ENCODE measurements at places on chromosomes 13 and 19.
A peak's percentile ranks its signal among the peaks of the same experiment; 100 is the strongest.

DNA sequence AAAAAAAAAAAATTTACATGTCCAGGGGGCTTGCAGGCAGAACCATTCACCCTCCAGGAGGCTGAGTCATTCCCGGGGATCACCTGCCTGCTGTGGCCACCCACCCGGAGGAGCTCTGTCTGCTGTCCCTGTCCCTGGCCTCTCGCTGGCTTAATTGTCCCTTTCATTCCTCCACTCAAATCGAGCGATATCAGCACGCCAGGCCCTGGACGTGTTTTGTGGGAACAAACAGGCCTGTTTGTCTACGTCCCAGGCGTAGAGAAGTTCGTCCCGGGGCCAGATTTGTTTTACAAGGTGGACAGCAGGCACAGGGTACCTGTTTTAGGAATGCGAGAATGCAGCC is 21.2 kb downstream of the SULT2B1 start:
- no peak for DNase-seq

GRCh38 chr13:49098198-49098597 is 121.9 kb upstream of the MLNR start:
- DNase-seq = no peak

DNA sequence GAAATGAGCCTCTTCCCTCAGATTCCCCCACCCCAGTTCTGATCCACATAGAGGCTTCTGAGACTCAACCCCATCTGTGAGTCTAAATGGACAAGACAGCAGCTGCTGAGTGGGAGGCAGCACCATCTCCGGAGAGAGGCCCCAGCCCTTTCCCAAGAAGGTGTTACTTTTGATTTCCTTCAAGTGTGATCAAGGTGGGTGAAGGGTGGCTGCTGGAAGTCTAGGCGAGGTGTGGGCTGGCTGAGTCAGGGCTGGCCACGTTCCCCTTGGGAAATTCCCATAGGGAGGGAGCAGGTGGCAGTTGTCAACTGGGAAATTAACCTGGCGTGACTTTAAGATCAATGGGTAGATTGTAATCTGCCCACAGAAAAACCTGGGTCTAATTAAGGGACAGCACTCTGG is 148.0 kb downstream of the FOXO1 start:
- DNase-seq = no peak

DNA sequence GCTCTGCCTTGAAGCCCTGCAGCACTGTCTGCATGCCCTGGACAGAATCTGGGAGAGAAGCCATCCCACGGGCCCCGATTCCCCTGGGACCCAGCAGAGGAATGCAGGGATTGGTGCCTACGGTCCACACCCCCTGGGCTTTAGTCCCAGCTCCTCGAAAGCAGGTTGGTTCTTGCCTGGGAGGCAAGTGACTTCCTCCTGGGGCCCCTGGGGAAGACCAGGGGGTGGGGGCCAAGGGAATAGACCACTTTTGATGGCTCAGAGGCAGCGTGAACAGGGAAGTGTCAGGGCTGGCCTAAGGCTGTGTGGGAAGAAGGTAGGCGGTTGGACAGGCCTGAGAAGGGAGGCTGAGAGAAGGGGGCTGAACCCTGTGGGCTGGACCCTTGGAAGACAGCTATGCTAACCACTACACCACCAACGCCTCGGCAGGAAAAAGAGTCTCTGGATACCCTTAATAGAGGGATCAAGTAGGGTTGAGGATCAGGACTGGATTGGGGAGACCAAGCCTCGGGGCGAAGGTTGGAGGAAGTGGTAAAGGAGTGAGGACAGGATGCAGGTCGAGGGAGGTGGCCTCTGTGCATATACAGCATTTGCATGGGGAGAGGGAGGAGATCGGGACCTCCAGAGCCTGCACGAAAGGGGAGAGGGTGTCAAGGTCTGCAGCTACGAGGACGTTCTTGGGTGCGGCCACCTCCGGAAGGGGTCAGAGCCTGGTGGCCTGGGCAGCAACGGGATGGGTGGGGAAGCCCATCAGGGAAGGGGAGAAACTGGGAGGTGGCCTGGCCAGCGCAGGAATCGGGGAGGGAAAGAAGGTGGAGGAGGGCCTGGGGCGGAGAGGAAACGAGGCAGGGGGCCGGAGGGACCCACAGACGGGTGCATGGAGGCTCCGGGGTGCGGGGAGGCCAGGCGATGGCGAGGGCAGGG is 709 bp downstream of the DPP9 start:
- no peak for DNase-seq

DNA sequence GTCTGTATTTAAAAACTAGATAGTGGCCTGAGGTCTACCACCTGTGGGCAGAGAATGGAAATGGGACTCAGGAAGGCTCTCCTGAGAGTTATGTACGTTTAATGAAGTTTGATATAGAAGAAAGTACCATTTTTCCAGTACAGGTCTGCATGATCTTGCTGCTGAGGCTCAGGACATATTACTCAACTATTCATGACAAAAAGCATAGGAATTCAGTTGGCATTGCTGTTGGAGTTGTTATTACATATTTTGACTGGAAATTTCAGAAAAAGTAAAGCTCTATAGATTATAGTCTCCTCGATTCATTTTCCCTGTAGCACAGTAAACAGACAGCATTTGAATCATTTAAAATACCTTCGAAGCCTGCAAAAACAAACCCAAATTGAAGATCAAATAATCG is 469.8 kb downstream of the DCT start:
- DNase-seq = no peak

DNA sequence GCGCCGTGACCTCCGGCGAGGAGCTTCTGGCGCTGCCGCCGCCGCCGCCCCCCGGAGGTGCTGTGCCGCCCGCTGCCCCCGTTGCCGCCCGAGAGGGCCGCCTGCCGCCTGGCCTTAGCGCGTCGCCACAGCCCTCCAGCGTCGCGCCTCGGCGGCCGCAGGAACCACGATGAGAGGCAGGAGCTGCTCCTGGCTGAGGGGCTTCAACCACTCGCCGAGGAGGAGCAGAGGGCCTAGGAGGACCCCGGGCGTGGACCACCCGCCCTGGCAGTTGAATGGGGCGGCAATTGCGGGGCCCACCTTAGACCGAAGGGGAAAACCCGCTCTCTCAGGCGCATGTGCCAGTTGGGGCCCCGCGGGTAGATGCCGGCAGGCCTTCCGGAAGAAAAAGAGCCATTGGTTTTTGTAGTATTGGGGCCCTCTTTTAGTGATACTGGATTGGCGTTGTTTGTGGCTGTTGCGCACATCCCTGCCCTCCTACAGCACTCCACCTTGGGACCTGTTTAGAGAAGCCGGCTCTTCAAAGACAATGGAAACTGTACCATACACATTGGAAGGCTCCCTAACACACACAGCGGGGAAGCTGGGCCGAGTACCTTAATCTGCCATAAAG is 4.8 kb downstream of the PDX1 start:
- no peak for DNase-seq

GRCh38 chr13:102598061-102598460 is 1.3 kb downstream of the TPP2 start:
- no peak for DNase-seq

GRCh38 chr13:78719367-78719766 is 60.4 kb upstream of the OBI1 start:
- DNase-seq = no peak

- DNase-seq = no peak
Measured at GRCh38 chr19:44623080-44623479, 9.7 kb downstream of the IGSF23 start.

- DNase-seq = no peak
Measured at GRCh38 chr13:52787235-52787634, 47.6 kb upstream of the CNMD start.

GRCh38 chr19:927351-927779 is 1.5 kb downstream of the ARID3A start:
- no peak for DNase-seq

DNA sequence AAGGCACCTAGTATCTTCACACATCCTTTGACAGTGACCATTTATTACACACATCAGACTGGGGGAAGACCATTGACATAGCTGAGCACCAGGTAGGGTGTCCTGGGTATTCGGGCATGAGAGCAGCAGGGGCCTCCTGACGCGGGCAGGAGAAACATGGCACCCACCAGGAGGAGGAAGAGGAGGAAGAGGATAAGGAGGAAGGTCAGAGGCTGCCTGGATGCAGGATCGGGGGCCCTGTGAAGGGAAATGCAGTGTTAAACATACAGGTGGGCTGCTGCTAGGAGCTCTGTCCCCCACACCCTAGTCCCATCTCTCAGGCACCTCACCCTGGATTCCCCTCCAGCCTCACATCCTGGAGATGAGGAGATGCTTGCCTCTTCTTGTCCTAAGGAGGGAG is 5.3 kb downstream of the SYNE4 start:
- no peak for DNase-seq

DNA sequence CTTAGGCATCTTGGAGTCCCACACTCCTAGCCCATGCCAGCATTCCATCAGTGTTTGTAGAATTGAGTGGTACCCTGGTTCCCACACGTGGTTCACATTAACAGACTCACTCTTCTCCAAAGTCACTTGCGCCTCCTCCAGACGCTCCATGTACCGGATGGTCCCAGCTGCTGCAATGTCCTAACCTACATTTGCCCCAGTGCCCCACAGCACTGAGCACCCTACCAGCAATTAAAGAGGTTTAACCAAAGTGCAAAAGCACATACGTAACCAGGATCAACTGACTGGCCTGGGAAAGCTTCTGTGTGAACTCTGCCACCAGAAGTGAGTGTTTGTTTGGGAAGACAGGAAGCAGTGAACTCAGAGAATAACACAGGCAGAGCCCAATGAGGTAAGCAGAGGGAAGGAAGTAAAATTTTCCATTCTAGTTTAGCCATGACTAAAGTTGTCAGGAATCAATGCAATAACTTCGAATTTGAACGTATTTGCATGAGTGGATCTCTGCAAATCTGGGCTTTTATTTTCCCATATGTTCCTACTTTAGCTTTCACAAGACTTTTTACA is 7.3 kb upstream of the MEDAG start:
- DNase-seq = no peak

GRCh38 chr19:10284065-10284959 is 2.4 kb upstream of the ICAM4 start:
- no peak for DNase-seq

- no peak for DNase-seq
Measured at GRCh38 chr19:35715355-35715809, 2.4 kb upstream of the KMT2B start.

- no peak for DNase-seq
Measured at GRCh38 chr13:77696879-77697216, 639 bp upstream of the SLAIN1 start.

GRCh38 chr13:39881887-39882286 is 226.4 kb downstream of the COG6 start:
- DNase-seq = no peak

- no peak for DNase-seq
Measured at GRCh38 chr13:91659256-91660075, 261.0 kb downstream of the GPC5 start.

DNA sequence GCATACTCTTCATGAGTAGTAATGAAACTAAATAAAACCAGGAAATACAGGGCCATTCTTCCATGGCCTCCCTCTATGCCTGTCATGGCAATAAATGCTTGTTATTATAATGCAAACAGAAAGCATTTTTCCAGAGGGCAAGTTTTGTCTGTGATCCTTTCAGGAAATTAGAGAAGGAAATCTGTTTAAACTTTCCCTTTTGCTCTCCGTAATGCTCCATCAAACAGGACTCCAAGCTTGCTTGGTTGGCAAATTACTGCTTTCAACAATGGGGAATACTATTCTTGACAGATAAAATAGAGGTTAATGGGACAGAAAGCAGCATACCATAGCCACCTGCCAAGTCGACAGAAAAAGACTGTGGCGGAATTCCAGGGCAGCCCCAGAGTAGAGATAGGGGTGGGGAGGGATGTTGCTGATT is 252.5 kb downstream of the LHFPL6 start:
- no peak for DNase-seq

GRCh38 chr13:61258185-61258584 is 157.5 kb downstream of the PCDH20 start:
- DNase-seq = no peak

GRCh38 chr13:41562083-41562482 is 104.7 kb downstream of the RGCC start:
- no peak for DNase-seq

GRCh38 chr19:5792224-5792623 is 1.3 kb upstream of the DUS3L start:
- no peak for DNase-seq

- peak; percentile 58 for DNase-seq
Measured at GRCh38 chr19:2503521-2504109, 27.7 kb downstream of the GADD45B start.

DNA sequence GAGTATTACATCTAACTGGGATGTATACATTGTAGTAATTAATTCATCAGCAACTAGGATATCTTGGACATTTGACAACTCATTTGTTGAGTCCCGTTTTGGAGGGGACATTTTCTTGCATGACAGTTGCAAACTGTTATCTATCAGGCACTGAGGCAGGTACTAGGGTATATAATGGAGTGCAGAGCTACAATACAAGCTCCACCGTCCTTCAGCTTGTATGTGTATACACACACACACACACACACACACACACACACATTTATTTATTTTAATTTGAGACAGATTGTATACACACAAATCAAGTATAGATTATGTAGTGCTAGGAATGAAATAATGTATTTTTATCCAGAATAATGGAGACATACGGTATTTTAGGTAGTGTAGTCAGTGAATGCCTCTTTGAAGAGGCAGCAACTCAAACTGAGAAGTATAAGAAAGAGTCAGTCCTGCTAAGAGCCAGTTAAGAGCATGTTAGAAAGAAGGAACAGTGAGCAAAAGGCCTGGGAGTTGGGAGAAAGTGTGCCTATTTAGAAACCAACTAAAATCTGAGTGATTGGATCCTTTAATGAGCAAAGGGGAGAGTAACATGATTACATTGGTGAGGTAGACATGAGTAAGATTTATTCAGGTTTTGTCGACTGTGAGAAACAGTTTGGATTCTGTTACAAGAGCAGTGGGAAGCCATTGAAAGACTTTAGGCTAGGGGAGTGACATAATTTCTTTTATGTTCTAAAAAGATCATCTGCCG is 74.5 kb downstream of the NBEA start:
- DNase-seq = no peak

DNA sequence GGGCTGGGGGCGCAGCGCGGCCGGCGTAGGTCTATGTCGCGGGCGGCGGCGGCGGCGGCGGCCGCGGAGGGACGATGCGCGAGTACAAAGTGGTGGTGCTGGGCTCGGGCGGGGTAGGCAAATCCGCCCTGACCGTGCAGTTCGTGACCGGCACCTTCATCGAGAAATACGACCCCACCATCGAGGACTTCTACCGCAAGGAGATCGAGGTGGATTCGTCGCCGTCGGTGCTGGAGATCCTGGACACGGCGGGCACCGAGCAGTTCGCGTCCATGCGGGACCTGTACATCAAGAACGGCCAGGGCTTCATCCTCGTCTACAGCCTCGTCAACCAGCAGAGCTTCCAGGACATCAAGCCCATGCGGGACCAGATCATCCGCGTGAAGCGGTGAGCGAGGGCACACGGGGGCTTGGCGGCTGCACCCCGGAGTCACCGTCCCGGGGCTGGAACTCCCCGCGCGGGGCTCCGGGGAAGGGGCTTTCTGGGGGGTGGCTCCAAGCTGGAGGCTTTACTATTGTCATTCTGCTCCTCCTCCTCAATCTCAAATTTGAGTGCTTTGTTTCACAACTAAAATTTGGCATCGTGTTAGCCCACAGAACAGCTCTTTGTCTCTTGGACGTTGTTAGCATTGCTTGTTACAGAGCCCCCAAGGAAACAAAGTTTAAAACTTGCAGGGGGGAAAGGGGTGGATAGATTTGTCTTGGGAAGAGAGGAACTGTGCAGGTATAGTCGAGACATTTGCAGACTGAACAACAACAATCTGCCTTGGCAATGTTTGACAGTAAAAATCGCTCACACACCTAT is 630 bp downstream of the RAP2A start:
- DNase-seq = peak; percentile 4

All from stimulated activated CD8-positive, alpha-beta memory T cell treated with anti-CD3 and anti-CD28 coated beads, Interleukin-7, amount 100 ng/mL, for 1 hour (primary cell).